ENCODE measurements at places on chromosomes 2 and 18. TPM values are rescaled to one million over a fixed set of nuclear protein-coding genes. Genes with fewer than 3 reads are reported as not detected.

GRCh38 chr18:25883091-25883490 is 207.3 kb downstream of the SS18 start:
- no peak for DNase-seq

GRCh38 chr18:8412117-8412516 is 197.1 kb upstream of the RAB12 start:
- DNase-seq = no peak

- DNase-seq = no peak
Observed at GRCh38 chr2:168798888-168799410, 3.5 kb upstream of the NOSTRIN start.

DNA sequence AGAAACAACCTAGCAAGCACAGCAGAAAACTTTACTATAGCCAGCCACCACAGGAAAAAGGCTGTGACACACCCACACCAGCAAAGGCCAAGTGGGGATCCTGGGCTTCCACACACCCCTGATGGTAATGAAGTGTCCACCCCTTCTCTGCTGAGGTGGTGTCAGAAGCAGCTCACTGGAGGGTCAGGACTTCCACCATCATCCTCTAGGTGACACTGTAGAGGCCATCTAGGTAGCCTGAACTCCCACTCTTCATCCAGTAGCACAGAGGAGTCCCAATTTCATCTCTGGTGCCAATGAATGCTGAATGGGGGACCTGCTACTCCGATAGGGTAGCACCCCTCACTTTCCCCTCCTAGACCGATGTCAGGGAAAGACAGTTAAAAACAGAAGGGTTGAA is 1544.4 kb downstream of the LRP1B start:
- peak; percentile 8 for DNase-seq

GRCh38 chr2:241659150-241659739 is 21.8 kb downstream of the ATG4B start:
- DNase-seq = peak; percentile 82

DNA sequence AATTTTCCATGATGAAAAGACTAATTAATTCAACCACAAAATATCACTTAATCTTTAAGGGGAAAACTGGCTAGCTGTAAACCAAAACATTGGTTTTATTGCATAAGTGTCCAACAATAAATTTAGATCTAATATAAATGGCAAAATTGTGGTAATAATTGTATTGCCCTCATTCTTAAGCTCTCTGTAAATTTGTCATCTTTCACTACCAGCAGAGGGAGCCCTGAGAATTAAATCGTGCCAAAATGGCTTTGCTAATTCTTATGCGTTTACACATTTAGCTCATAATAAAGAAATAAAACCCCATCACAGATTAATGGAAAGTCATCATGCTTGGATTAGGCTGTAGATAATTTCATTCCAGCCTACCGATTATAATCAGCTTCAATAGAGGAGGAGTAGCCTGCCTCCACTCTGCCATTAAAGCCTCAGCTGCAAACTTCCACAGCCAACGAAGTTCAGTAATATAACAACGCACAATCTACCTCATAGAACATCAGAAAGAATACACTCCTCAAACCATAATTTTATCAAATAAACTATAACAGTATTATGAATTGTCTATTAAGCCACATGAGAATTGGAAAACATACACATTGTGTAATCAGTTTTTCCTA is 70.0 kb upstream of the ATP5MC3 start:
- DNase-seq = peak; percentile 68

- DNase-seq = no peak
Observed at GRCh38 chr2:32229635-32230034, 35.1 kb downstream of the NLRC4 start.

DNA sequence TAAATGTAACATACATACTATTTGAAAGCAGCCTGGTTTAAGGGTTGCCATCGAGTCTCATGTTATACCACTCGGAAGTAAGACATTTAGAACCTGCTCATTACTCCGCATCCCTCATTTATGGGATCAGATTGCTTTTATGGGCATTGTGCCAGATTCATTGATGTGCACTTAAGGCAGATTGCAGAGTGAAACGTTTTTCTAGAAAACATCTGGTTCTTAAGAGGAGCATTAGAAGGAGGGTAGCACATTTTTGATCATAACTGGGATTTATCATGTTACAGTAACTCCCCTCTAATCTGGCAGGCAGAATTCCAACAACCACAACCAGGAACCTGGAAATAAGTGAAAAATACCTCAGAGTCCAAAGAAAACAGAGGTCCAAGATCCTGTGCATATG is 74.2 kb upstream of the GALNT3 start:
- peak; percentile 88 for DNase-seq

DNA sequence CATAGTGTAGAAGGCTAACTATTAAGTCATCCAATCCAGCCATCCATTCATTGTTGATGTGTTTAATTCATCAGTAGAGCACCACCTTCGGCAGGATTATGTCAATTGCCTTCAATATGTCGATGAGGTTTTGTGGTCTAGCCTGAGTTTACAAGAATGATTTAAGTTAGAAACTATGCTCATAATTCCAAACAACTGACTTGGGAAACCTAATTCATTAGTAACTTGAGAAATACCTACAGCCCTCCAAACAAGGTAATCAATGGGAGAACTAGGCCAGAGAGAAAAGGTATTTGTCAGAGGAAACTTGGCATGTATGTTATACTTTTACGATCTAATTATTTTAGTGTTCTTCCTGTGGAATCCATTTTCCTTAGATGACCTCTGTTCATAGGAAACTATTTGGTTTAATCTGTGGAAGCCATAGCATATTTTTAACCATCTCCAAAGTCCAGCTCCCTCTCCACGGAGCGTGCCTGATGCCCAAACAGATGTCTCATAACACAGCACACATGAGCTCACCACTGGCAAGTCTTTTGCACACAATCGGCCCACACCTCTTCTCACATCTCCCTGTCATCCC is 148.5 kb downstream of the GFPT1 start:
- peak; percentile 80 for DNase-seq

- DNase-seq = no peak
Observed at GRCh38 chr2:152394326-152394725, 59.4 kb downstream of the FMNL2 start.

DNA sequence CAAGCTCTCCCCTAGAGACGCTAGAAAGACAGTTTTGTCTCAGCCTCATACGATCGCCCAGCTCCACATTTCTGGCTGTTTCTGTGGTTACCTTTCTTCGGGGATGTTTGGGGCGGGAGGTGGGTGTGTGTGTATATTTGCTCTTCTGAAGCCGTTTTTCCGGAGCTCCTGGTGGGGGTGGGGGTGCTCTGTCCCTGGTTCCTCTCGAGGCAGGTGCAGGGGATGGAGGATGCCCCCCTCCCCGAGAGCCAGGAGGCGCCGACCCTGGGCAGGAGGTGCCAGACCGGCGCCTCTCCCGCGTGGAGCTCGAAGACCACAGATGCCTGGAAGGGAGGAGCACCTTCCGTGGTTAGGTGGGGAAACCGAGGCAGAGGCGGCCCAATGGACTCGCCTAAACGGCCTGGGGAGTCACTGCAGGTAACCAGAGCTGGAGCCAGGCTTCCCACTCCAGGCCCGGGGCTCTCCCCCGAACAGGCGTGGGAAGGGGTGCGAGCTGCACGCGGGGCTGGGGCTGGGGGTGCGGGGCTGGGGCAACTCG is 694 bp upstream of the HPCAL1 start:
- DNase-seq = no peak

Gene CCDC150
- 3.9 TPM for total RNA-seq

Gene FSIP2
- total RNA-seq = 0.26 TPM

Gene CFAP65
- not detected for total RNA-seq

Gene CFC1
- not detected for total RNA-seq

Gene QPCT
- total RNA-seq = 3.9 TPM

Gene OR6B2
- total RNA-seq = not detected

Gene MARCHF4
- total RNA-seq = 0.26 TPM

Data from fibroblast of lung (primary cell).